ENCODE measurements at places on chromosomes 4 and X.

DNA sequence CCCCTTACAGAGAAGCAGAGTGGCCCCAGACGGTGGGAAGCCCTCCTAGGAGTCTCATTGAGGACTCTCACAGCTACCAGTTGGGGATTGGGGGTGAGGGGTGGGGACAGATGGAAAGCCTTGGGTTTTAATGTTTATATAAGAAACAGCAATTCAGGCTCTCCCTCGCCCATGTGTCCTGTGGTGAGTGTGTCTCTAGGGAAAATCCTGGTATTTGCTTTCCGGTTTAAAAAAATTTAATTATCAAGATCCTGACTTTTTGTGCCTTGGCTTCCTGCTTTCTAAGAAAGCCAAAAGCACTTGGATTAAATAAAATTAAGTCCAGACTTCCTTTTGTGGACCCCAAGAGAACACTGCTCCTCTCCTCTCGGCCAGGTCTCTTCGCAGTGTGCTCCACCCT, 93.8 kb downstream of the SOWAHB start:
- DNase-seq, result no peak

DNA sequence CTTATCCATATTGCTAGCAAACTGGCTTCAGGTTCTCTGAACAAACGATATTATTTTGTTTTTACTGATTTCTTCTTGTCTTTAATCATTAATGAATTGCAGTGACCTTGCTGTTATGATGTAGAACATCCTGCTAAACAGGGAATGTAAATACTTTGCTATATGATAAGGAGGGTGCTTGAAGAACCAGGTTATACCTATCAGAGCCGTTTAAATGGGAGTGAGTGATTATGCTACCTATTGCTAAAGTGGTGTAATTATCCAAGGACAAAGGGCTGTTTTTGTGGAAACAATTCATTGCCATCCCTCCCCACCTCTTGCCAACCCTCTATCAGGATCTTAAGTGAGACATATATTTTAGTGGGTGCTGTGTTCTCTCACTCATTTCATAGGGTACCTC, 788.9 kb downstream of the RPA4 start:
- DNase-seq, result no peak

DNA sequence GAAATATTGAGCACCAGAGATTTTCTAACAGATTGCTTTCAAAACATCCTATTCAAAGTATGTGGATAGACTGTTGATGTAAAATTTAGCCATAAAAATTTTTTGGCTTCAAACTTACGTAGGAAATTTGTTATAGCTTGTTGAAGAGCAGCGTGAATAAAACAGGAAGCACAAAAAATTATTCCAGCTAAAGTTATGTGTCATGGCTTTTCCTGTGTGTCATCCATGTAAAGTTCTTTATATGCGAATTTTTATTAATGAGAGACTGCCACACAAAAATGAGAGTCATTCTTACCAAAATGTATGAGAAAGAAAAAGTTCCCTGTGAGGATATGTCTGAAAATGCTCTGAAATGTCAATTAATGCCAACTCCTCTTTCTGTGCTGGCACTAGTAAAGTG, 19.5 kb downstream of the EPGN start:
- DNase-seq, result no peak

- no peak for DNase-seq
Observed at GRCh38 chr4:86264241-86264640, 95.6 kb downstream of the MAPK10 start.

GRCh38 chr4:135197641-135198040, 996.1 kb upstream of the PABPC4L start:
- no peak for DNase-seq

DNA sequence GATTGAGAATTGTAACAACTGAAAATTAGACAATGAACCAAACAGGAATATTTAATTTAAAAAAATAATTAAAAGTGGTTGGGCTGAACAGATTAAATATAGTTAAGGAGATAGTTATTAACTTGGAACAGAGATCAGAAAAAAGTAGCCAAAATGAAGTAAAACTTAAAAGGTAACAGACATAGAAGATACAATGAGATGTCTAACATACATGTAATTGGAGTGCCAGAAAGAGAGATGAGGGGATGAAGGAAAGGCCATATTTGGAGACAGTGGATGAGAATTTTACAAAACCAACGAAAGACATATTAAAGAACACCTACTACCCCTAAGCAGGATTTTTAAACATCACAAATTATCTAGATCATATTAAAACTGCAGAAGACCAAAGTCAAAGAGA, 8.0 kb downstream of the TBC1D9 start:
- no peak for DNase-seq

GRCh38 chrX:29813174-29813573, 402.2 kb upstream of the MAGEB2 start:
- DNase-seq, result no peak

DNA sequence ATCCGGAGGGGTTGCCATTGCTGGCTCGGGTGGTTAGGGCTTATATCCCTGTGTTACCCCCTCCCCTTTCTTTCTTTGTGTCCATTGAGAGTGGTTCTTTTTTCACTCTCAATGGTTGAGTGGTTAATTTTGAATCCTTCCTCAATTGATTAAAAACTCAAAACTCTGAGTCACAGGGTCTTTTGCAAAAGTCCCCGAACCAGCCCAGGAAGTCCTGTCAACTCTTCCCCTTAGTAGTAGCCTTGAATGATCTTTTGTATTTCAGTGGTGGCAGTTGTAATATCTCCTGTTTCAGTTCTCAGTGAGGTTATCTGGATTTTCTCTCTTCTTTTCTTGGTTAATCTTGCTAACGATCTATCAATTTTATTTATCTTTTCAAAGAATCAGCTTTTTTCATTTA, 170.0 kb upstream of the GYPA start:
- DNase-seq, result no peak

GRCh38 chr4:47390428-47391125, 72.9 kb downstream of the COMMD8 start:
- no peak for DNase-seq

- DNase-seq, result no peak
Observed at GRCh38 chr4:15558561-15558960, 88.9 kb downstream of the CC2D2A start.

DNA sequence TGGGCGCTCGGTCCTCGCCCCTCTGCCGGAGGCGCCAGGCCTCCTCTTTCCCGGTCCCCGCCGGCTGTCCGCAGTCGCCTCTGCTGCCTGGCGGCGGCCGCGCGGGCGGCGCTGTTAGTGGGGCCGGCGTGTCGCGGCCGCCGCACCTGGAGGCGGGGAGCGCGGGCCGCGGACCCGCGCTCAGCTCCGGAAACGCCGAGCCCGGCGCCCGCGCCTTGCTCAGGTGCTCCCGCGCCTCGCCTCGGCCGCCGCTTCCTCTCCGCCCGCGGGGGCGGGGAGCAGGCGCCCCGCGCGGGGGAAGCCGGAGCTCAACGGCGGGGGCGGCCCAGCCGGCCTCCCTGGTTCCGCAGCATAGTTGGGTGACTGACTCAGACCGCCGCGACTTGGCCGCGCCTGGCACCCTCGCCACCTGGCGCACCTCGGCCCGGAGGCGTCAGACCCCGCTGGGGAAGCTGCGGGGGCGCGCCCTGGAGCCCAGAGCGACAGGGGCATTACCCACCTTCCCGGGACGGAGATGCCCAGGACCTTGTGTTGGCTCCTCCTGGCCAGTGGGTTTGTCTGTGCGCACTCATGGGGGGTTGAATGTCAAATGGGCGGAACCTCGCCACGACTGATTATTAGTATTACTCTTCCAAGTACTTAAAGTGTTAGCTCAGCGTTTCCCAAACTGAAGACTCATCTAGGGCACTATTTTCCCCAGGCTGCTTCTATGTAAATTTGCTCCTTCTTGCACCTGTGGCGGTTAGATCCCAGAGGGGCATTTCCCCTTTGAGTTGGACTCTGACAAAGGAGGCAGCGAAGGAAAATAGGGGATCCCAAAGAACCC, at the start of gene ARAP2:
Gene ARAP2, minus strand, starts transcription at position 258 of the 826 bp plus-strand sequence. CDS start 15,028 bp downstream, outside the sequence.
- DNase-seq, result peak; percentile 10

DNA sequence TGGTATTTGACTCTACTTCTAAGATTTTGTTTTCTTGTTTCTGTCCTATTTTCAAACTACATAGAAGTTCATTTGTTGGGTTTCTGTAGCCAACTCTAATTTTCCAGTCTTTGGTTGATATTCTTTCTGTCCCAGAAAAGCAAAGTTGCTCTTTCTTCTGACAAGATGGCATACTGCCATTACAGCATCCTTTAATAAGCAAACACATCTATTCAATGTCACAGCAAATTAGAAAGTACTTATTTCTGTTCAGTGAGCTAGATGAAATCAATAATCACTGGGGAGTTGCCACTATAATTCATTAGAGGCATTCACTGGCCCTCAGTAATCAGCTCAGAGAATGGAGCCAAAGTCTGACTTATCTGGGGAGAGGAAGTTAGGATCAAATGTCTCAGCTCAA, 1258.0 kb upstream of the IGFBP7 start:
- no peak for DNase-seq

GRCh38 chr4:100782356-100782755, 264.5 kb upstream of the EMCN start:
- no peak for DNase-seq

DNA sequence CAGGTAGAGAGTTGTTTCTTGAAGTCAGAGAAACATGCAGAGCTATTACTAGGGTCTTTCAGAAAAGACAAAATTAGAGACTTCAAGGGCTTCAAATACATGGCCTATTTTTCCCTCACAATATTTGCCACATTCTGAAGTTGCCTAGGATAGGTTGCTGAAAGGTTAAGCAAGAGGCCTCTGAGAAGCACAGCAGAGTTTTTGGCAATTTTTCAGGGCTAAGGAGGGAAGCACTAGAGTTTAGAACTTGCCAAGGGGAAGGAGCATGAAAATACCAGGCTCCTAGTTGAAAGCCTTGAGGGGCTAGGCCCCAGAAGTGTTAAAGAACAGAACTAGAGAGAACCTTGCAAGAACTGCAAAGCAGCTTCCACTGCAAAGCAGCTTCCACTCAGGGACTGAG, 86.4 kb downstream of the ANAPC10 start:
- no peak for DNase-seq
